ENCODE measurements at places on chromosomes 13 and 19.

- no peak for DNase-seq
Measured at GRCh38 chr19:30089086-30089665, 147.1 kb downstream of the URI1 start.

DNA sequence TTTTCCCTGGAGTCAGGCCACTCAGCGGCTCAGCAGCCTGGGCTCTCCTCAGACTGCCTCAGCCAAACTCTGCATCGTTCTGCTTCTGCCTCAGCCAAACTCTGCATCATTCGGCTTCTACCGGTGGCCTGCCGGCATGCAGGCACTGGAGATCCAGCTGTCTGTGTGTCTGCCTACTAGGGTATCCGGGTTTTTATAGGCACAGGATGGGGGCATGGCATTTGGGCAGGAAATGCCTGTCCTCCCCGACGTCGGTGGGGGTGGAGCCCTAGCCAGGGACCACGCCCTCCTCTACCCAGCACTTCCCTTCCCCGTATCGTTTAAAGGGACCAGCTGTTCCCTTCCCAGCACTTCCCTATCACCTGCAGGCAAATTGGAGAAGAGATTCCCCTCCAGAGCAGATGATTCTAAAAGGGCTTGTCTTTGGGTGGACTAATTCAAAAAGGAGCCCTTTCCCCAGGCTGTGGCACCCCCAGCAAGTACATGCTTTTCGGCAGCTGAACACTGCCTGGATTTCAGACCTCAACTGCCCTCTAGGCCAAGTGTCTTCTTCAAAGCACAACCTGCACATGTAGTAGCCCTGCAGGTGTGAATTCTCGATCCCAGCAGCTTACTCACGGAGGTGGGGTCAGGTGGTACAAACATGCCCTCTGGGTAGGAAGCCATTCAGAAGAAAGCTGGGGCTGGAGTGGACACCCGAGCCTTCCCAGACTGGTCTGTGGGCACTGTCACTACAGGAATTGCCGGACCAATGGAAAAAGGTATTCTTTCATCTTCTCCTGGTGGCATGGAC, 25.4 kb upstream of the GPR12 start:
- no peak for DNase-seq

- no peak for DNase-seq
Measured at GRCh38 chr13:111924678-111925075, 142.3 kb upstream of the SOX1 start.

GRCh38 chr13:48412881-48413351, at the start of gene LPAR6:
TSS of gene LPAR6 (minus strand) at chr13:48413113. CDS start at chr13:48412423, 690 bp downstream.
- DNase-seq = no peak

- DNase-seq = no peak
Measured at GRCh38 chr13:25109341-25109740, 13.4 kb downstream of the PABPC3 start.

DNA sequence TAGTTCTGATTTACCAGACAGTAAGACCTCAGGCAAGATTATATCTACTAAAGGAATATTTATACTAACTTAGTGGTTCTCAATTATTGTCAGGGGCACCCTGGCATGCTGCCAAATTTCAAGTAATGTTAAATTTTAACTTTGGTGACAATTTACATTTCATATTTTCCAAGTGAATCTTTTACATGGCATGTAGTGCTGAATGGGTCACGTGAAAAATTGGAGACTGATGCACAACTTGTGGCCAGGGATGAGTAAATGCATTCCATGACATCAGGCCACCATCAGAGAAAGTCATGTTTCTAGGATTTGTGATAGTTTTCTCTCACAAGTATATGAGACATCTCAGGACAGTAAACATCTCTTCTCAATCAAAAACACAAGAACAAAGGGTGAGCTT, 202.6 kb upstream of the SOX21 start:
- DNase-seq = no peak

DNA sequence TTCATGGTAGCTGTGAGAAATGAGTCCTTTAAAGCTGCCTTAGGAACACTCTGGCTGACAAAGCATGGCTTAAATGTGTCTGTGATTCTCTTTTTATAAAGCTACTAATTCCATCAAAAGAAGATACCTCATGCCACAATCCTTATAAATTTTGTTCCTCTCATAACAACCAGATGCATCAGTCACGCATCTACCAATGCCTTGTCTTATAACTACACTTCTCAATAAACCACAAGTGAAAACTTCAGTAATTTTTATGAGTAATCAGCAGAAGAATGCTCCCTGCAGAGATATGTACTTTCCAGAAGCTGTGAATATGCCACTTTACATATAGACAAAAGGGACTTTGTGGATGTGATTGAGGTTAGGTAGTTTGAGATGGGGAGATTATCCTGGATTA, 147.8 kb downstream of the SUCLA2 start:
- no peak for DNase-seq

GRCh38 chr19:42214810-42215485, 2.5 kb downstream of the DEDD2 start:
- no peak for DNase-seq

DNA sequence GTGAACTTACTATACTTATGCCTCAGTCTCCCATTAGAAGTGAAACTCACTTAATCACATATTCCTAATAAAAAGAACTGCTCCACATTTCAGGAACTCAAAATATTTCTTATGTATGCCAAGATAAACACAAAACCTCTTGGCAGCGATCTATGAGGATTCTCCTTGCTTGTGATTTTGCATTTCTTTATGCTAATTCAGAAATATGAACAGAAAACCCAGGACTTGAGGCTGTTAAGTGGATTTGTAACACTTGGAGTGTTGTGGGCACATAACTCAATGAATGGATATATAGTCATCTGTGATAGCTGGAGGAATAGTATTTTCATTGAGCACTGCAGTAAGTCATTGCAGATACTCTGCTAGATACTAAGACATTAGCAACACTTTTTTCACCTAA, 5.6 kb upstream of the KATNAL1 start:
- DNase-seq = no peak

DNA sequence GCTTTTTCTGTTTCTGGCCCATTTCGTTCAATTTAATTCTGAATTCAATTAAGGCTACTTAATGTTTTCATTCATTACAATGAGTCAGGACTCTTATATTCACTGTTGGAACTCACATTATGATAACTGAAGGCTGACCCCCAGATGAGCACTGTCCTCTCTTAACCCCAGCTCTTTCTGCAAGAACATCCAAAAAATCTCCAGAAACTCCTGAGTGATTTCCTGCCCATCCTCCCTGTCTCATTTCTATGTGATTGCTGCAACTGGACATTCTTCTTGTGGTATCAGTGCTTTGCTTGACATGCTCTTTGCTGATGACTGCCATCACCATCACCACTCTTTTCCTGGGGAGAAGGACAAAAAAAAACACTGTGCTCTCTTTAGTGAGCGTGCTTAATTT, 240.3 kb downstream of the SPRY2 start:
- DNase-seq = no peak

DNA sequence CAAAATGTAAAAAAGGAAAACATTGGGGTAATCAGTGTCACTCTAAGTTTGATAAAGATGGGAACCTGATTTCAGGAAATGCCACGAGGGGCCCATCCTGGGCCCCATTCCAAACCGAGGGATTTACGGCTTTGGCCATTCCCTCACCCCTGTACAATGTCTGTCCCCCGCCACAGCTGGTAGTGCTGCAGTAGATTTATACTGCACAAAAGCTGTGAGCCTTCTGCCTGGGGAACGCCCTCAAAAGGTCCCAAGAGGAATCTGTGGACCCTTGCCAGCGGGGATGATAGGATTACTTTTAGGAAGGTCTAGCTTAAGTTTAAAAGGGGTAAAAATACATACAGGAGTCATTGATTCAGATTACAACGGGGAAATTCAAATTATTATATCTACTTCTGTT, 173.4 kb upstream of the SGCG start:
- no peak for DNase-seq

Data from thoracic aorta (tissue), 2 donors.